ENCODE measurements at places on chromosomes 5 and 9.

DNA sequence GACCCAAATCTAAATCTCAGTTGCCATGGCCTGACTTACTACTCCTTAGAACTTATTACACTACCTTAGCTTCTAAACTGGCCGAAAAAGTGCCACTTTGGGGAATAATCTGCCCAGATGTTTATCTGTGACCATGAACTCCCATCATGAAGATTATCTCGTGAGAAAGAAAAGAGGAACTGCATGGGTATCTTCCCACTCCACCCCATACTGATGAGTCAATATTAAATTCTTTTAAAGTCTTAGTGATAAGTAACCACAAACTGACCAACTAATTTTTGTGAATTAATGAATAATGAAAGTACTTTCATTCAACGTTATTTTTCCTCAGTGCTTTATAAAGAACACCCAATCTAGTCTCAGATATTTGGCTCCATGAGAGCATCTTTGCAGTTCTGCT, 493.5 kb downstream of the EBF1 start:
- no peaks in the 10 kb centered on the region for H3K4me1 ChIP-seq
- H3K27me3 ChIP-seq = no peaks in the 10 kb centered on the region
- H3K27ac ChIP-seq = no peak overlapping the region
- H3K36me3 ChIP-seq = no peaks in the 10 kb centered on the region

DNA sequence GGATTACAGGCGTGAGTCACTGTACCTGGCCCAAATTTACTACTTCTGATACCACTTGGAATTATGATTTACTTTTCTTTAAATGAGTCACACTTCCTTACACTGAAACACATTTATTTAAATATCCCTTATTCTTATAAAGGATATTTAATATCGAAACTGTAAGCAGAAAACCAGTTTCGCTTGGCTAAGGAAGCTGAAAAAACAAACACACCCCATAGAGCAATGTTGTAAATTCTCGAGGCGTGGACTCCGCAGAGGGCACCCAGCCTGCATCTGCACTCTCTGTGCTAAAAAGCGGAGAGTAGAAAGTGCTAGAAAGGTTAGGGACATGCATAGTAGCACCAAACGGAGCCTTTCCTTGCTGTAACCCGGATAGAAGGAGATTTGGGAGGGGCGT, 86.5 kb downstream of the HMCN2 start:
- no peak overlapping the region for H3K27ac ChIP-seq
- DNase-seq = no peak
- H3K4me1 ChIP-seq = no peaks in the 10 kb centered on the region
- no peak overlapping the region for H3K4me3 ChIP-seq
- no peaks in the 10 kb centered on the region for H3K27me3 ChIP-seq

DNA sequence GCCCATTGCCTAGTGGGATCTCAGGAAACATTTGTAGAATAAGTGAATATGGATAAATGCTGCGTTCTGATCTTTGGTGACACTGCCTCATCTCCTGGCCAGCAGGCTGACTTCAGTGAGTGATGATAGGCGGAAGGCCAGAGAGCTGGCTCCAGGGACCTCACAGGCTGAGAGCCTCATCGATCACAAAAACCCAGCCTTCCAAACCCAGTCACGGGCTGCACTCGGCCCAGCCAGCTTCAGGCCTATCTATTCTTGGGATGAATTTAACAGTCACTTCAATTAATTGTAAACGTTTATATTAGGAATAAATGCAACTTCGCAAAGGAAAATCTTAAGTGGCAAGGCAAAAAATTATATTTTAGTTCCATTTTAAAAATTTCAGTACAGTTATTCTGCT, 201.6 kb downstream of the IRX2 start:
- peaks cover 12% of the 10 kb centered on the region for H3K4me1 ChIP-seq
- DNase-seq = no peak
- peaks cover 26% of the 10 kb centered on the region for H3K36me3 ChIP-seq

DNA sequence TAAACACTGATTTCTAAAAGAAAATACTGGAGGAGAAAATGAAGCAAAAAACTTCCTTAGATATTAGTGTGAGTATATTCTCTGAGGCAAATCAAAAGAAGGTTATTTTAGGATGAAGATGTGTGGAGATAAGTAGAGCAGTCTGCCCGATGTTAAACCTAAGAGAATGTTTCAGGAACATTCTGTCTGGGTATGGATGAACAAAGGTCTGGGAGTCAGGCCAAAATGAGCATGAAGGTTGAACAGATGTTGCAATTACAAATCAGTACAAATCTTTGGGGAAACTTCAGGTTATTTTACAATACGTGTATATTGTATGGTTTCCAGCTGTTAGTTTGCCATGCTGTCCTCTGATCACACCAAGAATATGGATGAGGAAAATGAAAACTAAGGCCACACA, 14.4 kb upstream of the CEP78 start:
- H3K4me3 ChIP-seq = no peak overlapping the region
- H3K36me3 ChIP-seq = no peaks in the 10 kb centered on the region
- H3K27ac ChIP-seq = no peak overlapping the region
- no peaks in the 10 kb centered on the region for H3K27me3 ChIP-seq

DNA sequence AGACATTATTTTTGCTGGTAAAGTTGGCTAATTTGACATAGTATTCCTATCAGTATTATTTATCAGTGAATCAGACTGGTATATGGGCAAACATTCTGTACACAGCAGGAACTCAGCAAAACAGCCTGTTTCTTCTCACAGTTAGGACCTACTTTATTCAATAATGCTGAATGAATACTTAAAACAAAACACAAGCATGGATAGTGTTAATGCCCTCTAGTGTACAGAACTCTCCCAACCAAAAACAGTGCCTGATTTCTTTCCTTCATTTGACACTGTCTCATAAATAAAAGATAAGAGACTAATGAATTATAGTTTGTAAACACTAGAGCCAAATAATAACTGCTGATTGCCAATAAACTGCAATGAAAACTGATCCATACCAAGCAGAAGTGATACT, 1113.3 kb downstream of the PTPRD start:
- no peak overlapping the region for H3K4me3 ChIP-seq
- no peaks in the 10 kb centered on the region for H3K36me3 ChIP-seq
- H3K27ac ChIP-seq = no peak overlapping the region
- no peaks in the 10 kb centered on the region for H3K27me3 ChIP-seq
- no peak for DNase-seq
- H3K4me1 ChIP-seq = peaks cover 8% of the 10 kb centered on the region

DNA sequence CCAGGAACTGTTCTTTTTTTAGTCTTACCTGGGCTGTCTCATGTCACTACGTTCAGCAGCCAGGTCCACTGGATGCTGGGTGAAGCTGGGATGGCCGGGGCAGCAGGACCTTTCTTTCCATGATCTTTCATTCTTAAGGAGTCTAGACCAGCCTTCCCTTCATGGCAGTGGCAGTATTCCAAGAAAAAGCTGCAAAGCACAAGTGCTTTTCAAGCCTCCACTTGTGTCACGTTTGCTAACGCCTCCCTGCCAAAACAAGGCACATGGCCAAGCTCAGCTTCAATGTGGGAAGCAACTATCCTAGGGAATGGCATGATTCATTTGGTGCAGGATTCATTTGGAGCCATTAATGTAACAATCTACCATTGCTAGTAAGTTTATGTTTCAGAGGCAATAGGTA, 94.8 kb downstream of the RCL1 start:
- no peak overlapping the region for H3K4me3 ChIP-seq
- no peak overlapping the region for H3K27ac ChIP-seq
- H3K4me1 ChIP-seq = peaks cover 4% of the 10 kb centered on the region

- peaks cover 42% of the 10 kb centered on the region for H3K27me3 ChIP-seq
- no peaks in the 10 kb centered on the region for H3K4me1 ChIP-seq
Observed at GRCh38 chr5:135423146-135423845, 23.9 kb downstream of the DCANP1 start.
